ENCODE measurements at places on chromosomes 2 and 18. TPM values are rescaled to one million over a fixed set of nuclear protein-coding genes. Genes with fewer than 3 reads are reported as not detected.
A peak's percentile ranks its signal among the peaks of the same experiment; 100 is the strongest.

DNA sequence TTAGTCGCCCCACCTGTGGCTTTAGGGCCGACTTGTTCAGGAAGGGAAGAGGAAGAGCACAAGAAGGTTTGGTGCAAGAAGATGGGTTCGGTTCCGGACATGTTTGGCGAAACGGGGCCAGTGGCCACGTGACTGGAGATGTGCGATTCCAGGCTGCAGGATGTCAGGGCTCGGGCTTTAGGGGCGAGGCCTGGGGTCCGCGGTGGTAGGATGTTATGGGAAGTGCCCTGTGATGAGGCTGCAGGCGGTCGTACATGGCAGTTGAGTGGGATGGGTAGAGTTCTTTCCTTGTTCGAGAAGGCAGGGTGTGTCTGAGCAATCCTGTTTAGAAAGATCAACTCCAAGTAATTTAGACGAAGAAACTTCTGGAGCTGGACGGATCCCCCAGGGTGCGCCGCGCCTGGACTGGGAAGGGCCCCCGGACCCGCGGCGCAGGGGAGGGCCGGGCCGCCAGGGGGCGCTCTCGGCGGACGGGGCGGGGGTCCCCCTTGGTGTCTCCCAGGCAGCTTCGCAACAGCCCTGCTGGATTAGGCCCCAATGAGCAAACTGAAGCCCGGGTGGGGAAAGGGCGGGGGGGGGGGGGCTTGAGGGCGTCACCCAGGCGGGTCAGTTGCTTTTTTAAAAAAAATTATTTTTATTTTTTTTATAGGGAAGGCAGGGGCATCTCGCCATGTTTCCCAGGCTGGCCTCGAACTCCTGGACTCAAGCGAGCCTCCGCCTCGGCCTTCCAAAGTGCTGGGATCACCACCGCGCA, 17.2 kb upstream of the SDC1 start:
- no peak overlapping the region for H3K27ac ChIP-seq
- no peaks in the 10 kb centered on the region for H3K4me1 ChIP-seq
- peaks cover 2% of the 10 kb centered on the region for H3K27me3 ChIP-seq
- H3K4me3 ChIP-seq, result no peak overlapping the region

DNA sequence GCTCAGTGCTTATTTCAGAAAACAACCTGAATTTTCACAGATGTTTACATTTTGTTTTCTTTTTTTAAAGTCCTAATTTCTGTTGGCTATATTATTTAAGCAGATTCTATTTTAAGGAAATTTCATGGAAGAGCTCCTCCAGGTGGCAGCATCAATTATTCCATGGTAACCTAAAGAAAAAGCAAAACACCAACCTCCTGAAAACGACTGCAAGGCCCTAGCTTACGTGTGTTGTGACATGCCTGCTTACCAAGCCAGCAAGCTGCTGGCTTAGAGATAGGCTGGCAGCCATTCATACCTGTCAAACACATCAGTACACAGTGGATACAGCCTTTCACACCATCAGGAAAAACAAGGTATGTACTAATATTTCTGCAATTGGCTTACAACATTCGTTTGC, 64.9 kb downstream of the LPIN2 start:
- peaks cover 4% of the 10 kb centered on the region for H3K4me1 ChIP-seq
- no peak for DNase-seq
- peaks cover 46% of the 10 kb centered on the region for H3K36me3 ChIP-seq
- no peak overlapping the region for H3K27ac ChIP-seq

DNA sequence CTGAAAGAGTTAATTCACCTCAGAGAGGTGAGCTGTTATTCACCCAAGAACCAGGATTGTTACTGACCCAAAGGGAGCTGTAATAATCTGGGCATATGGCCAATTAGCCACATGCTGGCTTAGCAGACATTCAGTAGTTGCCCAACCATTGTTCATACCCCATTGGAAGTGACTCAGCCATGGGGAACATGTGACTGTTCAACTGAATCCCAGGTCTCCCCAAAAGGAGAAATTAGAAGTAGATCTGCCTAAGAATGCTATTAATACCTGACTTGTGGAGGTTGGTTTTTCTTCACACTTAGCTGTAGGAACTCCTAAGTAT, 272.6 kb upstream of the UBE2E3 start:
- no peaks in the 10 kb centered on the region for H3K27me3 ChIP-seq
- H3K27ac ChIP-seq, result no peak overlapping the region
- DNase-seq, result no peak
- H3K36me3 ChIP-seq, result no peaks in the 10 kb centered on the region
- H3K4me3 ChIP-seq, result no peak overlapping the region
- peaks cover 16% of the 10 kb centered on the region for H3K4me1 ChIP-seq

ANKAR gene
- total RNA-seq, result 5.7 TPM

CIB4 gene
- total RNA-seq, result not detected

- H3K27me3 ChIP-seq, result no peaks in the 10 kb centered on the region
- H3K36me3 ChIP-seq, result peaks cover 8% of the 10 kb centered on the region
- H3K27ac ChIP-seq, result no peak overlapping the region
- DNase-seq, result no peak
Observed at GRCh38 chr2:148979919-148980277, 58.6 kb upstream of the LYPD6B start.

- H3K27ac ChIP-seq, result no peak overlapping the region
- H3K4me3 ChIP-seq, result no peak overlapping the region
- DNase-seq, result no peak
- H3K36me3 ChIP-seq, result peaks cover 2% of the 10 kb centered on the region
- peaks cover 13% of the 10 kb centered on the region for H3K4me1 ChIP-seq
Observed at GRCh38 chr18:74874351-74874750, 276.7 kb downstream of the ZNF407 start.

GRCh38 chr2:115480741-115481140, 1038.3 kb downstream of the DPP10 start:
- no peaks in the 10 kb centered on the region for H3K36me3 ChIP-seq
- H3K27ac ChIP-seq, result no peak overlapping the region
- H3K27me3 ChIP-seq, result no peaks in the 10 kb centered on the region
- H3K4me1 ChIP-seq, result no peaks in the 10 kb centered on the region

DNA sequence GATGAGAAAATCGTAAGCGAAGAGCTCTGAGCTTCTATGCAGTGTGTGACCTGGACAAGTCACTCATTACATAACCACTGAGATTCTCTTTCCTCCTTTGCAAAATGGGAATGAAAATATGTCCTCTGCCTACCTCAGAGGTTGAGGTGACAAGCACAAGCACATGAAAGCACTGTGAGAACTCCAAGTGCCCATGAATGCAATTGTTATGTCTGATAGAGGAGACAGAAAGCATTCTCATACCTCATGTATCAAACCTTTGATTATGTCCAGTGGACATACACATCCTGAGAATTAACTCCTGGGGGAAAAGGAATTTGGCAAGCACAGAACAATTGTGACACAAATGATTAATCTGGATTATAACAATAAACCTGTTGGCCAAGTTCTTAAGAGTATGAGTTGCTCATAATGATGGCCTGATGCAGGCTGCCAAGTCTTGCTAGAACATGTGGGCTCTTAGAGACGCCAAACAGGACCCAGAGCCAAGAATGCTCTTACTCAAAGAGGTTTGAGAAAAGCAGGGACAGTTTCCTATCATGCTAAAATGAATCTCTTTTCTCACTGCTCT, 8.5 kb upstream of the RMDN2 start:
- H3K4me1 ChIP-seq, result peaks cover 29% of the 10 kb centered on the region
- DNase-seq, result no peak
- no peak overlapping the region for H3K4me3 ChIP-seq

GRCh38 chr2:132581991-132582738, 87.8 kb downstream of the LYPD1 start:
- H3K27ac ChIP-seq, result no peak overlapping the region
- no peaks in the 10 kb centered on the region for H3K27me3 ChIP-seq
- H3K4me1 ChIP-seq, result no peaks in the 10 kb centered on the region
- no peaks in the 10 kb centered on the region for H3K36me3 ChIP-seq

- no peak for DNase-seq
- no peaks in the 10 kb centered on the region for H3K27me3 ChIP-seq
- peaks cover 5% of the 10 kb centered on the region for H3K36me3 ChIP-seq
Observed at GRCh38 chr2:119846021-119846420, 86.3 kb downstream of the PTPN4 start.

DNA sequence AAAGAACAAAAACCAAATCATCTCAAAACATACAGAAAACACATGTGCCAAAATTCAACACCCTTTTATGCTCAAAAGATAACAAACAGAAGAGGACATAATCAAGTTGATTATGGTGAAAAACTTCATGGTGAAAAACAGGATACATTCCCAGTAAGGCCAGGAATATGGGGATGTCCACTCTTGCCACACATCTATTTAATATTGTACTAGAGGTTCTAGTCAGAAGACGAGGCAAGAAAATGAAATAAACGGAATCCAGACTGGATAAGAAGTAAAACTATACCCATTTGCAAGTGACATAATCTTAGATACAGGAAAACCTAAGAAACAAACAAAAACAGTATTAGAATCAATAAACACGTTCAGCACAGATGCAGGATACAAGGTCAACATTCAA, 40.8 kb downstream of the MAP3K2 start:
- no peaks in the 10 kb centered on the region for H3K27me3 ChIP-seq
- H3K36me3 ChIP-seq, result peaks cover 6% of the 10 kb centered on the region
- no peak overlapping the region for H3K4me3 ChIP-seq
- H3K27ac ChIP-seq, result no peak overlapping the region
- no peak for DNase-seq

GRCh38 chr18:79575891-79576685, 103.5 kb upstream of the CTDP1 start:
- peaks cover 2% of the 10 kb centered on the region for H3K27me3 ChIP-seq
- H3K4me1 ChIP-seq, result peaks cover under 1% of the 10 kb centered on the region
- H3K27ac ChIP-seq, result no peak overlapping the region
- peak; percentile 82 for DNase-seq
- peaks cover 4% of the 10 kb centered on the region for H3K36me3 ChIP-seq
- no peak overlapping the region for H3K4me3 ChIP-seq

C18orf54 gene
- total RNA-seq, result 5.4 TPM

COLEC11 gene
- not detected for total RNA-seq

KCNJ13 gene
- total RNA-seq, result not detected

PCARE gene
- total RNA-seq, result not detected

DNA sequence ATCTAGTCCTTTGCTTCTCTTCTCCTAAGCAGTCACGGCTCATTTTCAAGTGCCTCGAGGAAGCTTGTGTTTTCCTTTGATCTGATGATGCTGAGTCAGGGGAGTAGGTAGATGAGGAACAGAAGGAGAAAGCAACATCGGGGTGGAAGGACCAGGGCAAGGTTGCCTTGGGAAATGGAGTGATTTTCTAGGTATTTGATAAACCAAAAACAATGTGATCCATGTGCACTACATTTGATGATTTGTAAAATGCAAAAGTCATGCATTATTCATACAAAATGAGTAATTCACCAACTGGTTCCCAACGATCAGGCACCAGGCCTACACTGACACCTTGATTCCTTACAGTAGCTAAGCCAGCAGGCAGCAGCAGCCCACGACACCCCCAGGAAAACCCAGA, 205.3 kb downstream of the ANAPC1 start:
- no peak for DNase-seq
- H3K36me3 ChIP-seq, result no peaks in the 10 kb centered on the region
- no peaks in the 10 kb centered on the region for H3K27me3 ChIP-seq

DNA sequence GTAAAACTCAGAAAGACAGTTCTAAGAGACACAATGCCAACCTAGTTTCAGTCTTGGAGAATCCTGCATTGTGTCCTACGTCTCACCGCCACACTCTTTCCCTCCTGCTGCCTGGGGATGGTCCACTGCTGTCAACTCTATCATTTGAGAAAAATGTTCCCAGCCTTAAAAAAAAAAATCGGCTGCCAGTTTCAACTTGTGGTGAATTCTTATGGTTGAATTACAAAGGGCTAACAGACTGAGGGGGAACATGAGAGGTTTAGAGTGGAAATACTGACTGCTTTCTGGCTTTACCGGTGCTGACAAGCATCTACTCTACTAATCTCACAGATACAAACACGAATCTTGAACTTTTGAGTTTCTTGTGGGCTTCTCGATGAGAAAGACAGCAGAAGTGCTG, 74.0 kb downstream of the NAB1 start:
- no peaks in the 10 kb centered on the region for H3K27me3 ChIP-seq
- no peak overlapping the region for H3K4me3 ChIP-seq
- DNase-seq, result no peak

- no peak overlapping the region for H3K27ac ChIP-seq
- H3K36me3 ChIP-seq, result peaks cover 4% of the 10 kb centered on the region
- no peak for DNase-seq
- H3K4me1 ChIP-seq, result no peaks in the 10 kb centered on the region
- H3K4me3 ChIP-seq, result no peak overlapping the region
Observed at GRCh38 chr2:24055750-24056149, 6.2 kb downstream of the FKBP1B start.

- DNase-seq, result no peak
- H3K4me3 ChIP-seq, result peak overlapping the region; percentile 90
- H3K27ac ChIP-seq, result peak overlapping the region; percentile 96
- peaks cover 53% of the 10 kb centered on the region for H3K4me1 ChIP-seq
- peaks cover 9% of the 10 kb centered on the region for H3K36me3 ChIP-seq
Observed at GRCh38 chr2:39437522-39438296, 624 bp upstream of the MAP4K3 start.

DNA sequence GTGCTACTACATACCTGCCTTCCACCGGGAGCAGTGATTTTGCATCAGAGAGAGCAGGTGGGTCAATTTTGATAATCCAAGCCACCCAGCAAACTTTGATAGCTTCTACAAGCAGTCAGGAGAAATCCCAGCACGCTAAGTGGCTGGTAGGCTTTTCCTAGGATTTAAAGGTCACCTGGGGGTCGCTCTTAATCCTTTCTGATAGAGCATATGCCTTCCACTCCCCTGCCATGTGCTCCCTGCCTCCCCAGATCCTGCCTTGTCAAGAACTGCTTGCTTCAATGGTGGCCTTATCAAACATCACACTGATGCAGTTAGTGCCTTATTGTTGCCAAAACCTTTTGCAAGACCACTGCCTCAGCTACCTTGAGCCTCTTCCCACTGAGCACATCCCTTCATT, 462.3 kb upstream of the MEX3C start:
- H3K4me3 ChIP-seq, result no peak overlapping the region
- no peak overlapping the region for H3K27ac ChIP-seq
- peaks cover 4% of the 10 kb centered on the region for H3K27me3 ChIP-seq
- H3K4me1 ChIP-seq, result no peaks in the 10 kb centered on the region
- no peaks in the 10 kb centered on the region for H3K36me3 ChIP-seq
- DNase-seq, result no peak

GRCh38 chr2:63581298-63581961, 6.8 kb downstream of the WDPCP start:
- H3K4me1 ChIP-seq, result peaks cover under 1% of the 10 kb centered on the region
- H3K4me3 ChIP-seq, result no peak overlapping the region
- no peak for DNase-seq
- no peaks in the 10 kb centered on the region for H3K27me3 ChIP-seq
- no peaks in the 10 kb centered on the region for H3K36me3 ChIP-seq
- no peak overlapping the region for H3K27ac ChIP-seq

RNF152 gene
- total RNA-seq, result 76.4 TPM

GRCh38 chr2:217433522-217433921, 569.3 kb downstream of the TNS1 start:
- no peak for DNase-seq
- H3K36me3 ChIP-seq, result no peaks in the 10 kb centered on the region
- H3K4me3 ChIP-seq, result no peak overlapping the region
- H3K27ac ChIP-seq, result no peak overlapping the region
- peaks cover 55% of the 10 kb centered on the region for H3K4me1 ChIP-seq

All from osteocyte (in vitro differentiated cells).